ENCODE measurements at places on chromosomes 5 and 9. TPM values are rescaled to one million over a fixed set of nuclear protein-coding genes. Genes with fewer than 3 reads are reported as not detected.

DNA sequence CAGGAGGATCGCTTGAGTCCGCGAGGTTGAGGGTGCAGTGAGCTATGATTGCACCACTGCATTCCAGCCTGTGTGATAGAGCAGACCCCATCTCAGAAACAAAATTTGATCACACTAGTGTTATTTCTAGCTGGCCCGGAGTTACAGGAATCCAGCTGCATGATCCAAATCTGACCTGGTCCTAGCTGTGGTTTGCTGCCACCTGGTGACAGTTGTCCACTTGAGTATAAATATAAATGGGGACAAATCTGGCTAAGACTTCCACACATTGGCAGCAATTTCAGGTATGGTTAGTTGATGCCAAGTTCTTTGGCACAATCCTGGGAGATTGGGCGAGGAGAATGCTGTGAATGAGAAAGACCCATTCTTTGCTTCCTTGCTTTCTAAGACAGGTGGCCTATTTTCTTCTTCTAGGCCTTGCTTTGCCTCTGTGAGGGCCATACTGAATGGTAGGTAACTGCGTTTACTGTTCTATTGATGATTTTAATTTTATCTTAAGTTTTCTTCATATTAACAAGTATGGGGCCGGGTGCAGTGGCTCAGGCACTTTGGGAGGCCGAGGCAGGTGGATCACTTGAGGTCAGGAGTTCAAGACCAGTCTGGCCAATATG, 35.4 kb downstream of the UBE2R2 start:
- DNase-seq = peak; percentile 61

DNA sequence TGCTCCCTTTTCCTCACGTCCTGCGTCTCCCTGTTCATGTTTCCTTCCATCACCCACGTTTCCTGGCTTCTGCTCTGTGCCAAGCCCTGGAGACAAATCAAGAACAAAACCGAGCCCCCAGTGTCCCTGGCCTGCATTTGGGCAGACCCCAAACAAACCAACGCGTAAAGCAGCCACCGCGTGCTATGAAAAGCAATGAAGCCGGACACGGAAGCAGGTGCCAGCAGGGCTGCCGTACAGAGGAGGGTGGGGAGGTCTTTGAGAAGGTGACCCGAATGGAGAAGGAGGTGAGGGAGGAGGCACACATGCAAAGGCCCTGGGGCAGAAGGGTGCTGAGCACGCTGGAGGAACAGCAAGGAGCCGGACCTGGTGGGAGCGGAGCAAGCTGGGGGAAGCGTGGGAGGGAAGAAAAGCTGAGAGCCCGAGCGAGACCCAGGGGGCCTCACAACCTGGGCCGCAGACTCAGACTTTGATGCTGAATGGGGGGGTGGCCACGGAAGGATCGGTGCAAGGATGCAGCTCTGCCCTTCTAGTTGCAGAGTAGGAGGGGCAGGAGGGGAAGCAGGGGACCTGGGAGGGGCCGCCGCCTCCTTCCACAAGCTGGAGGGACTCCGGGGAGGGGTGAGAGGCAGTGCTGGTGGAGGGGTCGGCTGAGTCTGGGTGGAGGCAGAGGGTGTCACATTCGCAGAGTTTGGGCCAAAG, 1.4 kb upstream of the QSOX2 start:
- DNase-seq = no peak

The LAMC3 gene
- not detected for total RNA-seq

DNA sequence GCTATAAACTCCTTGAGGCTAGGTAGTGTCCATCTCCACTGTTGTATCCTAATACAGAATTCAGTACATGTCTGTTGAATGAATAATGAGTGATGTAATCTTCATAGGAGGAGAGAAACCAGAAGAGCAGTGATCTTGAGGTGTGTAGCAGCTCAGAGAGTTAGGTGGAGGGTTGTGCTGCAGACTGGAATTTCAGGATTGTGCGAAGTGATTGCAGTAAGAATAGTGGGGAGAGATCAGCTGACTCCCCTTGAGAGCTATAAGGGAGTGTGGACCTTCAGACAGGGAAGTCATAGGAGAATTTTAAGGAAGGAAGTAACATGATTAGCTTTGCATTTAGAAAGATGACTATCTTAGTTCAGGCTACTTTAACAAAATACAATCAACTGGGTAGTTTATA, 4.4 kb downstream of the SNX24 start:
- no peak for DNase-seq

DNA sequence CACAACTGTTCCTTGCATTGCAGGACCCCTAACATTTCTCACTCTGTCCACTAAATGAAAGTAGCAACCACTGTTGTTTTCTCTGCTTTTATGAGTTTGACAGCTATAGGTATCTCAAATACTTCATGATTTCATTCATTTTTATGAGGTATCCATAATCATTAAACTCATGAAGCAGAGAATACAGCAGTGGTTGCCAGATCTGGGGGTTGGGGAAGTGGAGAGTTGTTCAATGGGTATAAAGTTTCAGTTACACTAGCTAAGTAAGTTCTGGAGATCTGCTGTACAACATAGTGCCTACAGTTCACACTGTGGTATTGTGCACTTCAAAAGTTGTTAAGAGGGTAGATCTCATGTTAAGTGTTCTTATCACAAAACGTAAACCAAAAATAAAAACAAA, 23.4 kb upstream of the CAMK4 start:
- no peak for DNase-seq

The DNAH5 gene
- not detected for total RNA-seq

The MEGF10 gene
- not detected for total RNA-seq

- DNase-seq = peak; percentile 51
Measured at GRCh38 chr5:129664336-129664937, 83.5 kb upstream of the MINAR2 start.

The IL13 gene
- total RNA-seq = 4.8 TPM

The HAND1 gene
- not detected for total RNA-seq

The TMEM174 gene
- not detected for total RNA-seq

GRCh38 chr5:73818357-73818756, 192.4 kb downstream of the ARHGEF28 start:
- DNase-seq = no peak

- DNase-seq = no peak
Measured at GRCh38 chr9:109256336-109256735, 64.5 kb downstream of the EPB41L4B start.

- DNase-seq = no peak
Measured at GRCh38 chr5:107196500-107197059, 474.2 kb downstream of the EFNA5 start.

The SH2D3C gene
- total RNA-seq = 75.2 TPM

The HCN1 gene
- not detected for total RNA-seq

- DNase-seq = no peak
Measured at GRCh38 chr5:143887903-143888665, 76.1 kb downstream of the HMHB1 start.

DNA sequence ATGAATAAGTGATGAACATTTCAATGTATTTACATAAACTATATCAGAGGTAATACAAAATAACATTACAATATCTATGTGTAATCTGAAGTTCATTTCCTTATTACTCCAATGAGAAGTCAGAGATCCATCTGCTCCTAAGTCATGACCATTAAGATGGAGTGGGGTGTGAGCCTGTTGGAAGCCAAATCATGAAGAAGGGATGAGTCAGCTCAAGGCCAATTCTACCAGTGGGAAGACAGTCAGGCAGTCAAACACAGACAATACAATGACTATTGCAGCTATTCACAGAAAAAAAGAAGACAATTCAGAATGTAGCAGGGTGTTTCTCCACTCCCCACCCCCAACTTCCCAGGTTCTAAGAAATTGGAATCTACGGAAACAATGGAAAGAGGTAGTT, 155.0 kb downstream of the NFIB start:
- DNase-seq = no peak

The ZNF474 gene
- 0.35 TPM for total RNA-seq

The KIF4B gene
- total RNA-seq = 0.09 TPM

GRCh38 chr5:58775701-58776262, 192.9 kb downstream of the RAB3C start:
- DNase-seq = no peak

The IL3 gene
- total RNA-seq = 0.47 TPM

- DNase-seq = no peak
Measured at GRCh38 chr5:161096581-161096980, 244.6 kb upstream of the ATP10B start.

The RPP25L gene
- total RNA-seq = 27.8 TPM

GRCh38 chr5:77945874-77946273, 169.7 kb upstream of the TBCA start:
- DNase-seq = no peak

DNA sequence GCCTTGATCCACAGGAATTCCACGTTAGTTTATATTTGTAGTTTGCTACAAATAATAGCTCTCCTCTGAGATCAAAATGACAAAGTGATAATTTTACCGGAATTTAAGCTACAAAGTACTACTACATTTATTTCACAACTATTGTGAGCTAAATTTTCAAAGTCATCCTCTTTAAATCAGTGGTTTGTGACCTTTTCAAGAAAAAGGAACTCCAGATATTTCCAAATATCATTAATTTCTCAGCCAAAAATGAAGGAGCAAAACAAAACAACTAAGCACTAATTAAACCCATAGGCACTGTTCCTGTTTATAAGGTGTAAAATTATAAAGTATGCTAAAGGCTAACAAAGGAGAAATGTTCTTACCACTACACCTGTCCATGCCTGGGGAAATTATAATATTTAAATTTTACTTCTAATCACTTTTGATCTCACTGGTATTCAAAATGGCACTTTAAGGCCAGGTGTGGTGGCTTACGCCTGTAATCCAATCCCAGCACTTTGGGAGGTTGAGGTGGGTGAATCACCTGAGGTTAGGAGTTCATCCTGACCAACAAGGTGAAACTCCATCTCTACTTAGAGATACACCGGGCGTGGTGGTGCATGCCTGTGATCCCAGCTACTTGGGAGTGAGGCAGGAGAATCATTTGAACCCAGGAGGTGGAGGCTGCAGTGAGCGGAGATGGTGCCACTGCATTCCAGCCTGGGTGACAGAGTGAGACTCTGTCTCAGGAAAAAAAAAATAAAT, 77.5 kb downstream of the CEMIP2 start:
- DNase-seq = no peak

The PCDHB4 gene
- total RNA-seq = not detected

DNA sequence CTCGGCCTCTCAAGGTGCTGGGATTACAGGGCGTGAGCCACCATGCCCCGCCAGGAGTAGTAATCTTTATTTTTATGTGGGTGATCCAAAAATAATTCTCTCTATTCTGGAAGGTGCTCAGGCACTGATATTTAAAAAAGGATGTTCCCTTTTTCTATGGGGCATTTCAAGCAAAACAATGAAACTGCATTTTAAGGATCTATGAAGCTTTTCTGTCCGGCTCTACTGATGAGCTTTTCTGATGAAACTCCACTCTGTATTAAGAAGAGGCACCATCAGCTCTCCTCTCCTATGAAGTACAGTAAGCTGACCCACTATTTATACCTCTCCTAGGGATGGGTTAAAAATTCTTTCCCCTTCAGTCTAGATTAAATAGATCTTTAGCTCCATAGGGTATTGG, 7.4 kb downstream of the ADAM19 start:
- DNase-seq = no peak

The SLC34A3 gene
- total RNA-seq = not detected

The PTPN3 gene
- 4.1 TPM for total RNA-seq

DNA sequence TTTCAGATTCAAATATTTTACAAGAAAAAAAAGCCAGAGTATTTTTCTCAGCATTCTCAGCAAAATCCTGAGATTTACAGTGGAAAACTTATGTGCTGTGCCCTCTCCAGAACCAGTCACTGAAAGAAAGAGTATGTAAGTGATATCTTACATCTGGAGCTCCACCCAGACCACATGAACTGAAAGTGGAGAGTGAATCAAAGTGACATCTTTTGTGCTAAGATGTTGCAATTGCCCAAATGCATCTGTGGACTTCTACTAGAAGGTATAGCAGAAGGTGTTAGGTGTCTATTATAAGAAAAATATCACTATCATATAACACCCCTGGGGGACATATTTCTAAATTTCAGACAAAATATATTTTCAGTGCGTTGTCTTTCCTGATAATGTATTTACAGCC, 49.0 kb upstream of the RIC1 start:
- no peak for DNase-seq

- no peak for DNase-seq
Measured at GRCh38 chr5:10319202-10319851, 11.6 kb upstream of the CMBL start.

GRCh38 chr5:148991566-148991965, 71.3 kb downstream of the SH3TC2 start:
- DNase-seq = no peak

The PCDHA1 gene
- not detected for total RNA-seq

DNA sequence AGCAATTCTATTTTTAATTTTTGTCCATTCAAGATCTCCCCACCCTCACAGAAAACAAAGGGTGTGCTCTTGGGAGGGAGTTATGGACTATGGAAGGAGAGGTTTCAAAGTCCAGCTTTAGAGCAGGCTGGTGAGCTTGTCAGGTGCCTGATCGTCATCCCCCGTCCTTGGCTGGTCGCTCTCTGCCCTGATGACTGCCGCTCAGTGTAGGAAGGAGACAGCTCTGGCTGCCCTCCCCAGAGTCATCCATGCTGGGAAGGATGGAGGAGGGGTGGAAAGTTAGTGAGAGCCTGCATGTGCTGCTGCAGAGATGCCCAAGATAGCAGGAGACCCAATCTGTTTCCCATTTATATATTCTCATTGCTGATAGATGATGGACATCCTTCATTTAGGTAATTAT, 96.6 kb downstream of the NLN start:
- no peak for DNase-seq

The NFIB gene
- not detected for total RNA-seq

DNA sequence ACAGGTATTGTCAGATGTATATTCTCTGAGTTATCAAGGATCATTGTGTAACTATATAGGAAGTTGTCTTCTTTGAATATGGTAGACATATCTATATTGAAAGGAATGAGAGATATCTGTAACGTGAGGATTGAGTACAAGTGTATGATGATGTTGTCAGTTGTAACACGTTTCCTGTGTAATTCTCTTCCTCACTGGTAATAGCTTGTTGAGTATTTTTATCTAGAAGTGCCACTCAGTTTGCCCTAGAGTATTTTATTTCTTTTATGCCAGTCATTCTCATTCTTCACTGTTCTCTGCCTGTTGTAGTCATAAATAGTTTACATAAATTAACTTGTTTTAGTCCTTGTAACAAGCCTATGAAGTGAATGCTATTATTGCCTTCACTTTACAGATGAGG, 172.1 kb downstream of the BAAT start:
- DNase-seq = no peak

DNA sequence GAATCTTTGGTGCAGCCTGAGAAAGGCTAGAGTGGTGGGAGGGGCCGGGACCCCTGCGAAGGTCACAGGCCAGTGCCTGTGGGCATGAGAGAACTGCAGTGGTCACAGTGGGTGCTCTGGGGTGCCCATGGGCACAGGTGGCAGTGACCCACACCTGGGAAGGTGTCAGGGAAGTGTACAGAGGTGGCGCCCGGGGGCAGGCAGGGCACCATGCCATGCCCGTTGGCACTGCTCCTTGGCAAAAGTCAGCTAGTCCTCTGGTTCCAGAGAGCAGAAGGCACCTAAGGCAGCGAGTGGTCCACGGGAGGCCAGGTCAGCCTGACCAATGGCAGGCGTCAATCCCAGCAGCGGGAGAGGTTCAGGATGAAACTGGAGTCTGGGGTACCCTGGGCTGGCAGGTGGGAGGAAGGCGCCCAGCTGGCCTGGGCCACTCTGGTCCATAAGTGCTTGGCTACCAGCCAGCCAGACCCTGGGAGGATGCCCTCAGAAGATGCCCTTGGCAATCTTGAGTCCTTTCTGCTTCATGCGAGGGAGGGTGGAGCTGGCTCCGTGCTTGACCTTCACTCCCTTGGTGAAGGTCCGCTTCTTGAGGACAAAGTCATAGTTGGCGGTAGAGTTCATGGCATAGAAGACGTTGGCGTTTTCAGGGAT, 22.8 kb downstream of the RALGDS start:
- DNase-seq = no peak

The GRXCR2 gene
- total RNA-seq = not detected

Measured in activated CD8-positive, alpha-beta memory T cell treated with anti-CD3 and anti-CD28 coated beads, Interleukin-2, amount 10 ng/mL, durations not matched to agents 7 days and 5 days (primary cell).